ENCODE measurements at places on chromosomes 3 and 15. TPM values are rescaled to one million over a fixed set of nuclear protein-coding genes. Genes with fewer than 3 reads are reported as not detected.

DNA sequence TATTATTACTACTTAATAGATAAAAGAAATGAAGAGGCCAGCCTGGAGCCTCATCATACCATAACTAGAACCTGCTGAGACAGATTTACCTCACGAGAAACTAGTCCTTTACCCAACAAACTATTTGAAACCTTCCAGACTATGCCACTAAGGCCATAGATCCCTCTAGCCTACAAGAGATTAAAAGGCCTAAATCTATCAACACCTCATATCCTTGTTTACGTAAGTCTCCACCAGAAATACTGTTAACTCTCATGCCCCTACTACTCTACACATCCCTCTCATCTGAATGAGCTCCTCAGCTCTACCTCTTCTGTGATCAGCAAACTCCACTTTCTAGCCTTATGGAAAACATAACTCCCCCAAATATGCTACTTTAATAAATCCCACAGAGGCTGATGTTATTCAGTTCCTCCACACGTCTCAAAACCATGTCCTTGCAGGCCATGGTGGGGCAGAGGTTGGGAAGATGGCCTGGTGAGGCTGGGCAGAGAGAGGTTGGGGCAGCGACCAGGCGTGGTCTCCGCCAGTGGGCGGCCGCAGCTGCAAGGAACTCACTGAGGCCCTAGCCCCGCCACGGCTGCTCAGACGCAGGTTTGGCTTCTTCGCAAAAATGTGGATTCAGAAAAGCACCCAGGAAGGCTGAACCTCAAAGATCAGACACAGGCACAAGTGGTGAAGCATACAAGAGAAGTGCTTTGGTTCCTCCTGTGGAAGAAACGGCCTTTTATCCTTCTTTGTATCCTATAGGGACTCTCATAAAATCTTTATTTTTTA lies 65.8 kb downstream of the GSK3B start:
- no peak for DNase-seq

The PPP2R3A gene
- 10.5 TPM for polyA plus RNA-seq

DNA sequence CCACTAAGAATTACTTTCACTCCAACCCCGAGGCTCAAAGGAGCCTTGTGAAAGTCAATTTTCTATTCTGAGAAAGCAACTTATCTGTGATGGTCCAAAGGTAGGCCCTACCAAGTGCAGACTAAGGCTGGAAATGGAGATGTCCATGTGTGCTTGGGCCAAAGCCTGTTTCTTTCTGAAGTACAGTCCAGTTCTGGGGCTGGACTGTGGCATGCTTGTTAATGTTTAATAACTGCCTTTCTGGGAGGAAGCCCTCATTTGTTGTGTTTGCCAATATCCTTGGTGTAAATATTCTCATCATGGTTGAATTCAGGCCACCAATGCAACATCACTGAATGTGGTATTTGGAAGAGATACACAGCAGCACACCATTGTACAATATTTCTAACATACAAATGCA lies 182.3 kb upstream of the BCL6 start:
- DNase-seq = no peak

- DNase-seq = no peak
These were observed 144.5 kb upstream of the GRM7 start for GRCh38 chr3:6716420-6716819.

The GOLGA6B gene
- polyA plus RNA-seq = 0.06 TPM

DNA sequence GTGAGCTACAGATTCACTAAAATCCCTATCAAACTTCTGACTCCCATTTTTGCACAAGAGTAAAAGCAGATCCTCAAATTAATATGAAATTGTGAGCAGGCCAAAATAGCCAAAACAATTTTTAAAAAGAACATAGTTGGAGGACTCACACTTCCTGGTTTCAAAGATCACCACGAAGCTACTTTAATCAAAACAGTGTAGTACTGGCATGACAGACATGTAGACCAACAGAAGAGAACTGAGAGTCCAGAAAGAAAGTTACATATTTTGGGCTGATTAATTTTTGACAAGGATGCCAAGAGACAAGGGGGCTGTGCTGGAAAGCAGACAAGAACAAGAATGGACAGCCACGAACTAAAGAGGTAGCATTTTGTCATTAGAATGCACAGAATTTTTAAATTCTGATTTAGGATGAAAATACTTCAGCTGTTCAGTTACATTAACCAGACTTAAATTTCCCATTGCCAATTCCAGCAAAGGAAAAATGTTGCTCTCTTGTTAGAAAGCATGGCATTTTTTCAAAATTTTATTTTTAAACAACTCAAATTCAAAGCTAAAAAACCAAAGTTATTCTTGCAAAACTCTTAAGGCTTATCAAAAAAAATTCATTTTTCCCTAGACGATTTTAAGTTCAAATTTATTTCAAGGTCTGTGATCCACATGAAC lies 14.0 kb downstream of the RYK start:
- no peak for DNase-seq

The C3orf20 gene
- polyA plus RNA-seq = not detected

DNA sequence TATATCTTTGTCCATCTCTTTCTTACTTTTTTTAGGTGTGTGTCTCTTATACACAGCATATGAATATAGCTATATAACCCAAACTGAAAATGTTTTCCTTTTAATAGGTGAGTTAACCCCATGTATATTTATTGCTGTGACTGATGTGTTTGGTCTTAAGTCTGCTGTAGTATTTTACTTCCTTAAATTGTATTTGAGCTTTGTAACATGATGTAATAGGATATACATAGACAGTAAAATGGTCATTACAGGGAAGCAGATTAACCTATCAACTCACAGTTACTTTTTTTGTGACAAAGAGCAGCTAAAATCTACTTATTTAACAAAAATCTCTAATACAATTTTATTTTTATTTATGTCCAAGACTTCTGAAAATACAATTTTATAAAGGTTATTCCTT lies 51.8 kb upstream of the CDAN1 start:
- DNase-seq = no peak

GRCh38 chr3:147359177-147360050 lies 46.9 kb downstream of the ZIC4 start:
- no peak for DNase-seq

DNA sequence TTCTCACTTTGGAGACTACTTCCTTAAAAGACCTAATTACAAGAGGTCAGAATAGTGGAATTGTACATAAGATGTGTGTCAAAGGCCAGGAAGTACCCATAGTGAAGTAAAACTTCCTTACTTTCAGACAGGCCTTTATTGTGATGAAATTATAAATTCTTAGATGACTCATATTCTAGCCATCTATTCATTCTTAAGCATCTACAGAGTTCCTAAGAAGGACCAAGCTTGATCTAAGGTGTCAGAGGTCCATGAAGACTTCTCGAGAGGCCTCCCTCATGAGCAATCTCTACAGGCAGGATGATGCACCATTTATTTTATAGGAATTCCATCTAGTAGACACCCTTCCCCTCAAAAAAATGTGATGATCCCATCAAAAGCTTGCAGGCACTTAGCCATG lies 493.3 kb downstream of the MAGI1 start:
- DNase-seq = no peak

GRCh38 chr3:87363721-87364120 lies 87.3 kb upstream of the POU1F1 start:
- no peak for DNase-seq

DNA sequence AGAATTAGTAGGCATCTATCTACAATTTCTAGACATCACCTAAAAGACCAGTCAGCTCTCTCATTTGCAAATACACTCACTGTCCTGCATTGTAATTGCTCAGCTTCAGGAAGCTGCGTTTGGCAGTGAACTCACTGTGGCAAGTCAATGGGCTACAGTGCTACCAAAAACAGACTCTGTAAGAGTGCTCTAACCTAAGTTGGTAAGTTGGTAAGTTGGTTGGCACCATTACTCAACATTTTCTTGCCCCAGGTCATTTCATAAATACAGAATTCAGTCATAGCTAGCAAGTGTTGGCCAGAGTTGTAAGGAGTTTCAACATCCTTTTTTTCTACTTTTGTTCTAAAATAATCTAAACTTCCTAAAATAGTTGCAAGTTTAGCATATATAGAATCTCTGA lies 466.3 kb downstream of the NAALADL2 start:
- no peak for DNase-seq

The SLC2A2 gene
- 0.09 TPM for polyA plus RNA-seq

GRCh38 chr3:177932750-177933660 lies 603.2 kb upstream of the KCNMB2 start:
- no peak for DNase-seq

GRCh38 chr3:50324351-50325112 lies 2.0 kb upstream of the HYAL2 start:
- DNase-seq = no peak

DNA sequence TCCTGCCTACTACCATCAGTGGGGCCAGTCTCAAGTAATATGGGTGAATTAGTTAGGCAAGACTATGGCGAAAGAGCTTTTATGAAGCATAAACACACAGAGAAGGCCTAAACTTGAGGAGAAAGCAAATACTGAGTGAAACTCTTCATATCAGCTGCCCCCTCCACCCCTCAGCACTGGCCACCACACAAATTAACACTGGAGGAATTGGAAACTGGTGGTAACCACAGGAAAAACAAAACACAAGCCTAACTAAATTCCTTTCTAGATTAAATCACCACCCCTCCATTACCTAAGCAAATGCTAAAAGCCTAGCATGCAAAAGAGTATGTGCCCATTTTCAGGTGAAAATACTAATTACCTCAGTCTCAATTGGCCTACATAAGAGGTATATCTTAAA lies 774.7 kb upstream of the NECTIN3 start:
- DNase-seq = no peak

DNA sequence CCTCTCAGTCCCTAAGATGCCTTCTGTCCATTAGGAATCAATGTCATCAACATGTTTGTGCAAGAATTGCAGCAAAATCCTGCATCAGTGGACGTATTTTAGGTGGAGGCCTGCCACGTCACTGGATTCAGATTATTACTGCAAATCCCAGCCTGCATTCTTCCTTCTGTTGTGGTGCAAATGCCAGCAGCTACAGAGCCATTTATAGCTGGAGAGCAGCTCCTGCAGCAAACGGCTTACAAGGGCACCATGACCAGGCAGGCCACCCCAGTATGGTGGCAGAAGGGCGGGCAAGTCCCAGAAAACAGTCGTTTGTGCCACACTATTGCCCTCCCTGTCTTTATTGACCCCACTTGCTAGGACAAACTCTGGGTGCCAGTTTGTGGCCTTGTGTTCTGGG lies 74.7 kb downstream of the SNRK start:
- no peak for DNase-seq

GRCh38 chr15:95690631-95691340 lies 639.7 kb upstream of the NR2F2 start:
- DNase-seq = no peak

All from urinary bladder (tissue), 4 donors.